ENCODE measurements at places on chromosomes 4 and X. TPM values are rescaled to one million over a fixed set of nuclear protein-coding genes. Genes with fewer than 3 reads are reported as not detected.

The TEX13D gene
- not detected for polyA plus RNA-seq

The RNF150 gene
- polyA plus RNA-seq, result 35.0 TPM

The GDPD2 gene
- 0.37 TPM for polyA plus RNA-seq

The IL3RA gene
- polyA plus RNA-seq, result 10.5 TPM

The OTC gene
- polyA plus RNA-seq, result 0.10 TPM

The ASB11 gene
- not detected for polyA plus RNA-seq

The MAGEA2 gene
- not detected for polyA plus RNA-seq

The GLRA3 gene
- 0.18 TPM for polyA plus RNA-seq

The PDGFRA gene
- polyA plus RNA-seq, result 233 TPM

The CD38 gene
- 0.95 TPM for polyA plus RNA-seq

The ARHGAP36 gene
- polyA plus RNA-seq, result 0.06 TPM

The PRKX gene
- polyA plus RNA-seq, result 13.1 TPM

The CFAP47 gene
- 0.76 TPM for polyA plus RNA-seq

The RASL11B gene
- 38.9 TPM for polyA plus RNA-seq

The TEX13B gene
- not detected for polyA plus RNA-seq

The MND1 gene
- 15.7 TPM for polyA plus RNA-seq

The PDZD11 gene
- polyA plus RNA-seq, result 57.0 TPM

The PCYT1B gene
- 3.8 TPM for polyA plus RNA-seq

The TRIM60 gene
- not detected for polyA plus RNA-seq
